ENCODE measurements at places on chromosomes 3 and 15.

- no peak for DNase-seq
These were observed 57.3 kb downstream of the TMEM212 start for GRCh38 chr3:171900446-171900845.

DNA sequence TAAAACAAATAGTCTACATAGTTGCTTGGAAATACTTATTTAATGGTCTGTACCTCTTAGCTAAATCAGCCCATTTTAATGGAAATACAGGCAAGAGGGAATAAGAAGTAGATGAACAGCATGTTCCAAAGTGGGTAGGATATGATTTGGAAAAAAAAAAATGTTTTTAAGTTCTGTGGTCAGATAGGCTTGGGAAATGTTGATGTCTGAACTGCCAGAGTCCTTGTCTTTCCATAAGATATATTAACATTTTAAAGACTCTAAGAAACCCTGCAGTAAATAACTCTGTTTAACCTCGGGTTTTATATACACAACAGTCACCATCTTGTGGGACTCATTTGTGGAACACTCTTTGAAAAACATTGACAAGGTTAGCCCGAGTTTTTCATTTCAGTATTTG lies 40.0 kb upstream of the PTPN23 start:
- DNase-seq = no peak

DNA sequence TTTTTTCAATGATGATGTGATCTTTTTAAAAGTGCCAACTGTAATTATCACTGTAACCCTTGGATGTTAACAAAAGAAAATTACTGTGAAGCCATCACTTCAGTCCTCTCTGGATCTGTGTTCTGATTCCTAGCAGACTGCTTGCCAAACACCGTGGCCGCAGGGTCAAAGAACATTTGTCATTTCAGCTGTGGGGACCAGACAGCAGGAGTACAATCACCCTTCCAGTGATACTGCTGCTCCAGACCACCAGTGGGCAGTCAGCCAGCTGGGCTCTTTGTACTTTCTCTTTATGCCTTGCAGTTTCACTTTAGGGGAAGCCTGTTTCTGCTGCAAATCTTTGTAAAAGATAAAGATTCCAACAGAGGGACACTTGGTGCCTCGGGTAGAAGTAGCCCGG lies 770.0 kb downstream of the GRM7 start:
- no peak for DNase-seq

GRCh38 chr15:39021341-39021740 lies 456.7 kb upstream of the RASGRP1 start:
- DNase-seq = no peak

- no peak for DNase-seq
These were observed 218.2 kb downstream of the DPH6 start for GRCh38 chr15:35327789-35328188.

DNA sequence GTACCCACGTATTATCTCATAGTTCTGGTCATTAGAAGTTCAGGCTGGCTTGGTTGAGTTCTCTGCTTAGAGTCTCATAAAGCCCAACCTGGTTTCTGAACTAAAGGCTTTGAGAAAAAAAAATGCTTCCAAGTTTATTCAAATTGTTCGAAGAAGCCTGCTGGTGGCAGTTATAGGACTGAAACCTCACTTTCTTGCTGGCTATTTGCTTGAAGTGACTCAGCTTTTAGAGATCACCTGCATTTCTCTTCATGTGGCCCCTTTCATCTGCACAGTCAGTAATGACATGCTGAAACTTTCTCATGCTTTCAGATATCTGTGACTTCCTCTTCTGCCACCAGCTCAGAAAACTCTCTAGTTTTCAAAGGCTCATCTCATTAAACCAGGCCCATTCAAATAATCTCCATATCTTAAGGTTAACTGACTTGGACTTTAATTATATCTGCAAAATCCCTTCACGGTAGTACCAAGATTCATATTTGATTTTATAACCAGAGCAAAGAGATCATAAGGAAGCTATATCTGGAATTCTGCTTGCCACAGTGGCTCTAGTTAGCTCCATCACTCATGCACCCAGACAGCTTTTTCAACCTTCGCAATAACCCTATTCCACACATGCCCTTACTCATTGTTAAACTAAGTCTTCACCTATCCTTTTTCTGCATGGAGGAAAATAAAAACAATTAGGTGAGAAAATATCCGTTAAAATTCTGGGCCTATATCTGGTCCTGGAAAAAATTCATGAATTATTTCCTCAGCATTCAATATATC lies 433.8 kb upstream of the CBLB start:
- DNase-seq = peak; percentile 11

- DNase-seq = no peak
These were observed 14.0 kb upstream of the SLC25A26 start for GRCh38 chr3:66206806-66207205.

GRCh38 chr3:14806641-14807263 lies 12.0 kb upstream of the FGD5 start:
- DNase-seq = no peak

- DNase-seq = no peak
These were observed 322.3 kb downstream of the PLCL2 start for GRCh38 chr3:17207019-17207418.

DNA sequence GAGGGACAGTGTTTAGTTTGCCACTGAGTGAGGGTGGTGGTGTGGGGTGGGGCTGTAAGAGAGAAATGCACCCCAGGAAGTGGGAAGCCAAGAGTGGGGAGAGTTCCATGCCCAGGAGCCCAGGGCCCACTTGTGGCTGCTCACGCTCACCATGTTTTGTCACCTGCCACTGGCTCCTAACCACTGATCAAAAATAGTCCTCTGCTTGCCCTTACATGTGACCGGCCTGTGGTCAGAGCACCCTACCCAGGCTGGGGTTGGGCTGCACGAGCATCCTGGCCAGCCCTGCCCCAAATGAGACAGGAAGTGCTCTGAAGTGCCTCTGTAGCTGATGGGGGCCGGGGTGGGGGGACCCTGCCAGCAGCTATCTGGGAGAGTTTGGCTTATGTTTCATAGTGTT lies 216.3 kb downstream of the RPLP1 start:
- DNase-seq = peak; percentile 61

GRCh38 chr3:111107662-111108035 lies 36.0 kb downstream of the NECTIN3 start:
- no peak for DNase-seq

DNA sequence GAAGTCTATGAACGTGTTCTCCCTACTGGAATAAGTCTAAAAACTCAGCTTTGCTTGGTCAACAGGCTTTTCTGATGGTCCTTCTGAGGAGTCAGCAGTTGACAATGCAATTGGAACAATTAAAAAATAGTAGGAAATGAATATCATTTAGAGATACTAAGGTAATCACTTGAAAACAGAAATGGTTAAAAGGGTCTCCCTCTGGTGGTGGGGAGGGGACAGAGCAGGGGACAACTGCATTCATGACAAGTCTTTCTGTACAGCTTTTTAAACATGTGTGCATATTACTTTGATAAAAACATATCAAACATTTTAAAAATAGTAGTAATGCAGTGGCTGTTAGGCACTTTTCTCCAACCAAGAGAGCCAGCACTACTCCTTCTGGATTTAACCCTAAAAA lies 119.9 kb upstream of the FHIT start:
- no peak for DNase-seq

- DNase-seq = no peak
These were observed 50.3 kb upstream of the PPP2R3A start for GRCh38 chr3:135915206-135915605.

DNA sequence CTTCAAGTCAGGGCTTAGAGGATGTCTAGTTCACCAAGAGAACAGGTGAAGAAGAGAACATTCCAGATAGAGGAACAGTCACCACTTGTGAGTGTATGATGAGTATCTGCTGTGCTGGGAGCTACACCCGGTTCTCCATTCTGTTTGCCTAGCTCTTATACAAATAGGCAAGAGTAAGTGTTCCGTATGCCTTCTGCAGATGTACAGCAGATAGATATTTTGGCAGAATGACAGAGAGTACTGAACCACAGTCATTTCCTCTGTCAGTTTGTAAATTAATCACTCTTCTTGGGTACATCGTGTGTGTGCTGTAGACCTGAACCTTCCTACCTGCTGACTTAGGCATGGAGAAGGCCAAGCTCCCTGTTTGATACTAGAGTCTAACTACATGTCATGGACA lies 108.3 kb upstream of the CTDSPL start:
- DNase-seq = no peak

DNA sequence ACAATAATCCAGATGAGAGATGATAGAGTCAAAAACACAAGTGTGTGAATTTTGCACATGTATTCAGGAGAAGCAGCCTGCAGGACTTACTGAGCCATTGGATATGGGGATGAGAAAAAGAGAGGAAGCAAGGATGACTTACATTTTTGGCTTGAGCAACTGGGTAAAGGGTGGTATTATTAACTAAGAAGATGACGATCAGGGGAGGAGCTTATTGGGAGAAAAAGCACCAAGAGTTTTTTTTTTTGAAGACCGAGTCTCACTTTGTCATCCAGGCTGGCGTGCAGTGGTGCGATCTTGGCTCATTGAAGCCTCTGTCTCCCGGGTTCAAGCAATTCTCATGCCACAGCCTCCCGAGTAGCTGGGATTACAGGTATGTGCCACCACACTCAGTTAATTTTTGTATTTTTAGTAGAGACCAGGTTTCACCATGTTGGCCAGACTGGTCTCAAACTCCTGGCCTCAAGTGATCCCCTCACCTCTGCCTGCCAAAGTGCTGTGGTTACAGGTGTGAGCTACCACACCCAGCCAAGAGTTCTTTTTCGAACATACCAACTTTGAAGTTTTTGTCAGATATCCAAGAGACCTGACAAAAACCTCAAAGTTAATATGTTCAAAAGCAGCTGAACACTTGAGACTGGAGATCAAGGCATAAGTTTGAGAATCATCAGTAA lies 14.8 kb upstream of the SH3BP5 start:
- DNase-seq = peak; percentile 61

GRCh38 chr3:99499235-99500158 lies 138.9 kb upstream of the COL8A1 start:
- DNase-seq = no peak

DNA sequence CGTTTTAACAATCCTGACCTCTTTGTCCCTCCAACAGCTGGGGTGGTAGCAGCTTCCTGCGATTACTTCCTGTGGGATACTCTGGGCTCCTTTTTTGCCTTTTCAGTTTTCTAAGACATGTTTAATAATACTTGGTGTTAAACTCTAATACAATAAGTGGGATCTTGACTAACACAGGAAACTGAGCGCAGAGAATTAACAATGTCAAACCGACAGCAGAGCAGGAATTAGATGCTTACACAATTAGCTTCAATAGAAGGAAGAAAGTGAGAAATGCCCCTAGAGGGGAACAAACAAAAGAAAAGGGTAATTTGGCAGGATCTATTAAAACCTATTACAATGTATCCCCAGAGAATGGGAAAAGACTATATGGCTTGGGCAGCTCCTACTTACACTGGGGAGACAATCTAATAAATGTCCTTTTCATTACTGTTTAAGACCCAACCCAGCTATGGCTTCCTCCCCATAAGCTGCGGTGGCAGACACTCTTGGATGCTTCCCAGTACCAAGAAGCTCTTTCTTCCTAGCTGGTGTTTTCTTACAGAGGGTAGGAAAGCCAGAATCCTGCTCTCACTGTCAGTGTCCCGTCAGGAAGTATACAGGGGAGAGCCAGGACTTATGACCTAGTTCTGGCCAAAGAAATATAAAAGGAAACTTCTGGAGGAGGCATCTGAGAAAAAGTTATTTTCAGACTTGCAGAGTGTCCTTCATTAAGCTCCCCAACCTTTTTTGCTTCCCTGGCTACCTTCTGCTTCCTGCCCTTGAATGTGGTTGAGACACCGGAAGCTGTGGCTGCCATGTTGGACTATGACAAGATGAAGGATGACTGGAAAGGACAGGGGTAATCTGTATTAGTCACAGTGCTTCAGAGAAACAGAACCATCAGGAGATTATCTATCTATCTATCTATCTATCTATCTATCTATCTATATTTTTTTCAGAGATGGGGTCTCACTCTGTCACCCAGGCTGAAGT lies 194.1 kb upstream of the KBTBD8 start:
- DNase-seq = no peak

DNA sequence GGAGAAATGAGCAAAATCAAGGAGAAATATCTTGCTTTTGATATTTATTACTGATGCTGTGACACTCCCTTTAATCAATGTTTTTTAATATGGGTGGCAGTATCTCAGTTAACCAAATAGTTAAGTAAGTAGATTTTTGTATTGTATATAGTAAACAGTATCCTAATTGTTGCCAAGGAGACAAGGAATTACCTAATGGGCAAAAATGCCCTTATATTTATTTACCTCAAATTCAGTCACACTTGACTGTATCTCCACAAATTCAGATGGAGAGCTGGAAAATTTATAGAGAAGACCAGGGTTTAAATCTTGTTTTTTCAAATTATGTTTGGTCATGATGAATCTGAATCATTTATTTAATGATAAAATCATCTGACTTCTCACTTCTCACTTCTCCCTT lies 3.6 kb upstream of the CHD2 start:
- no peak for DNase-seq

GRCh38 chr3:196654735-196655090 lies 15.2 kb downstream of the NRROS start:
- no peak for DNase-seq

- no peak for DNase-seq
These were observed 28.5 kb downstream of the RORA start for GRCh38 chr15:61200626-61201025.

DNA sequence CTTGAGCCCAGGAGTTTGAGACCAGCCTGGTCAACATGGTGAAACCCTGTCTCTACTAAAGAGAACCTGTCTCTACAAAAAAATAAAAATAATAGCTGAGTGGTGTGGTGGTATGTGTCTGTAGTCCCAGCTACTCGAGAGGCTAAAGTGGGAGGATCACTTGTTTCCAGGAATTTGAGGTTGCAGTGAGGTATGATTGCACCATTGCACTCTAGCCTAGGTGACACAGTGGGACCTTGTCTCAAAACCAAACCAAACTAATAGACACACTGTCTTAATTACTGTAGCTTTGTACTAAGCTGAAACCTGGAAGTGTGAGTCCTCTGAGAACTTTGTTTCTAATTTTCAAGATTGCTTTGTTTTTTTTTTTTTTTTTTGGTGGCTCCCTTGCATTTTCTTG lies 30.4 kb downstream of the MGA start:
- DNase-seq = no peak

DNA sequence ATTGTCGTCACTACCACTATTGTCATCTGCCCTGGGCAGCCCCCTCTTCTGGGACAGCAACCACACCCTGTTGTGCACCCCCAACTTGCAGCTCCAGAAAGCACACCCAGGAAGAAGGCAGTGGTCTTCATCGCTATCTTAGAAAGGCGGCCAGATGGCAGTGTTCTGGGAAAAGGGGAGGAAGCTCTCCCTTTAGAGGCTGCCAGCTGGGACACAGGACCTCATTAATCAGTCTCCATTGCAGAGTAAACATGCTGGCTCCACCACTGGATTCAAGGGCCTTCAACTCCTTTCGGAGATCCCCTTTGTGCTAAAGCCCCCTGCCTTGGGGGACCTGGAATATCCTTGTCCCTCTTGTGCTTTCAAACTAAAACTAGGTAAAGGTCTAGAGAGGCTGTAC lies 199.3 kb upstream of the LINGO1 start:
- no peak for DNase-seq

DNA sequence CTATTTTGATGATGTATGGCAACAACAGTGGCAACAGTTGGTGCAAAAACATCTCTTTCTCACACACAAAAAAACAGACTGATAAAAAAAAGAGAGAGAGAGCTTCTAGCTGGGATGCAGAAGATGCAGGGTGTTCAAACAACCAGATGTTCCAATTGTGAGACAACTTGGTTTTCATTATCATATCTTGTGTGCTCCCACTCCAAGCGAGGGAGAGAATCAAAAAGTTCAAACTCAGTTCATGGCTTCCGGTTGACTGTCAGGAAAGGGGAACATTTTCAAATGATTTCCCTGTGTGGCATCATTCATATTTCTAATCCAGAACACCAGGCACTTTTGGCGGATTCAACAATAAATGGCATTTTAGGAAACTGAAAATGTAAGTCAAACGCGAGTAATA lies 72.1 kb downstream of the RSL24D1 start:
- DNase-seq = no peak

- DNase-seq = no peak
These were observed 70.4 kb upstream of the CMTM7 start for GRCh38 chr3:32321095-32321790.

All from CD4-positive, alpha-beta T cell treated with Interleukin-4 for 1 hour (primary cell).